ENCODE measurements at places on chromosomes 5 and 9.
A peak's percentile ranks its signal among the peaks of the same experiment; 100 is the strongest.

GRCh38 chr5:54673523-54674225 is 156.1 kb downstream of the SNX18 start:
- no peak for DNase-seq

GRCh38 chr9:110131499-110131898 is 76.5 kb downstream of the C9orf152 start:
- no peak for DNase-seq

- DNase-seq: no peak
Measured at GRCh38 chr5:30499402-30499801, 694.1 kb upstream of the CDH6 start.

- no peak for DNase-seq
Measured at GRCh38 chr9:81266674-81267073, 422.7 kb downstream of the TLE1 start.

- DNase-seq: no peak
Measured at GRCh38 chr9:126114409-126114760, 212.2 kb upstream of the MVB12B start.

DNA sequence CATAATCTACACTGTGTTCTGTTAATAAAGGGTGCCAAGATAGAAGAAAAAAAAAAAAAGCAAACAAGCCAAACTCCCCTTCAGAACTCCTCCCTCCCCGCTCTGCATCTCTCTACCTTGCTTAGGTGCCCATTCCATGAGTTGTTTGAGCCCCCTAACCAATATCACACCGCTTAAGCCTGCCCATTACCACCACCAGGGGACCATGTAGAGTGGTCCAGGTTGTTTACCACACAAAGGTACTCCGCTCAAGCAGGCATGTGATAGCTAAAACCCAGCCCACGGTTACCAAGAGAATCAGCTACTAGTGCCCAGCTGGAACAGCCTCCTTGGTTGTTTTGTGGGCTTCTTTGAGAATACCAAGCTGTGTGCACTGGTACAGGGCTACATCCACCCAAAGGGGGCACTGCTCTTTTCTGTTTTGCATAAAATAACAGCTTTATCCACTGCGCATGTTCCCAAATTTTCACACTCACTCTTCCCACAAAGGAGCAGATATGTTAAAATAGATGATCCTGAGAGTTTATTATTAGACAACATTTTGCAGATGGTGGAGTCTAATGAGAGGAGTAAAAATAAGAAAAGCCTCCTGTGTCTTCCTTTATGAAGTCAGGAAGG is 304.1 kb downstream of the DEPDC1B start:
- no peak for DNase-seq

DNA sequence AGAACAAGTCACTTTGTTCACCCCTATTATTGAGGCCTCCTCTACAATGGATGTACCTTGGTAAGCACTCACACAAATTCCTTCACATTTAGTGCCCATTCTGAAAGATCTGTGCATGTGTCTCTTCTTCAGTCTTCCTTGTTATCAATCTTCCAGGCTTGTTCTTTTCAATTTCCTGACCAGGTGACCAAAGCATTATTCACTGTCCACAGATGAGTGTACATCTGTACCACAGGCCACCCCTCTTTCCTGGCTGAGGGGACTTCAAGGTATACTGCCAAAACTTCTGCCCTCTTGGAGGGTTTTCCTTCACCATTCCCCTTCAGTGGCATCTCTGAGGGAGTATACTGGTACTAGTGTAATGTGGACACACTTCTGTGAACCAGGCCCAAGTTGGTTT is 25.5 kb upstream of the STOM start:
- DNase-seq: no peak

DNA sequence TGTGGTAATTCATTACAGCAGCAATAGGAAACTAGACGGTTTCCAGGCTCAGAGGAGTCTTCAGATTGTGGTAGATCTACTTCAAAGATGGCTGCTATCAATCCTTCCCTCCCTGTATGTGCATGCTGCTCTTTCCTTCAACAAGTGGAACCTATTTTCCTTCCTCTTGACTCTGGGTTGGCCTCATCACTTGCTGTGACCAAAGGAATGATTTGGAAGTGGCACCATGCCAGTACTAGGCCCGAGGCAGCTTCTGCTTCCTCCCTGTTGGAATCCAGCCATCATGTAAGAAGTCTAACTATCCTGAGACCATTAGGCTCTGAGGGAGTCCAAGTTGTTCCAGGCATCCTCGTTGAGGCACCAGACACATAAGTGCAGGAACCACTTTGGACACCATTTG is 46.5 kb upstream of the MCTP1 start:
- DNase-seq: no peak

GRCh38 chr9:116020146-116020545 is 133.4 kb upstream of the PAPPA start:
- DNase-seq: no peak

GRCh38 chr5:28415791-28416443 is 1377.5 kb upstream of the CDH9 start:
- no peak for DNase-seq

GRCh38 chr5:72709341-72709740 is 107.1 kb upstream of the TNPO1 start:
- DNase-seq: no peak

GRCh38 chr5:172868924-172869591 is 35.0 kb downstream of the ERGIC1 start:
- DNase-seq: no peak

DNA sequence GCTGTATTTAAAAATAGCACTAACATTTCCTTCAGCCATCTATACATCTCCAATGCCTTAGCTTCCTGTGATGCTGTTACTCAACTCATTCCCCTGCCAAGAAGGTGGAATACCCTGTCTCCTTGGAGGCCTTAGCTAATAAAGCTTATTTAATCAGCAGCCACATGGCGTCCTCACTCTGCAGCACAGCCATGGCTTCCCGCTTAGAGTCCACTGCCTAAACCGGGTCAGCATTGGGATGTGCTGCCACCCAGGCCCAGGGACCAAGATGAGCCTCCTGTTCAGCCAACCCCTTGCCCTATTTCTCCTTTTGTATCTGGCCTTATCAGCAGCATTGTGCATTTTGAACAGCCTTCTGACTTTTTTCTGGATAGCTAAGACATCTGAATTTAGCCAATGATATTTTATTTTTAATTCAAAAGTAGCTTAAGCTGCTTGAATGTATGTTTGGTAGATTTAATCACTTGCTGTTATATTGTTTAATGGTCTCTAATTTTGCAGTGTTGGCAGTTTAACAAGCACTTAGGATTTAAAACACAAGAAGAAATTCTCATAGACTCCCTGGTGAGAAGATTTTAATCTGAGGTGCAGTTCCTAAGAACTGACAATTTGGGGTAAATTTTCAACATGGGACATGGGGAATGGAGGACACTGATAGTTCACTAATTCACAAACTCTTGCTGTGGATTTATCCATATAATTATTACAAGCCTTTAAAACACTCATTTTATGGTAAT is 113.0 kb downstream of the RPS23 start:
- no peak for DNase-seq

DNA sequence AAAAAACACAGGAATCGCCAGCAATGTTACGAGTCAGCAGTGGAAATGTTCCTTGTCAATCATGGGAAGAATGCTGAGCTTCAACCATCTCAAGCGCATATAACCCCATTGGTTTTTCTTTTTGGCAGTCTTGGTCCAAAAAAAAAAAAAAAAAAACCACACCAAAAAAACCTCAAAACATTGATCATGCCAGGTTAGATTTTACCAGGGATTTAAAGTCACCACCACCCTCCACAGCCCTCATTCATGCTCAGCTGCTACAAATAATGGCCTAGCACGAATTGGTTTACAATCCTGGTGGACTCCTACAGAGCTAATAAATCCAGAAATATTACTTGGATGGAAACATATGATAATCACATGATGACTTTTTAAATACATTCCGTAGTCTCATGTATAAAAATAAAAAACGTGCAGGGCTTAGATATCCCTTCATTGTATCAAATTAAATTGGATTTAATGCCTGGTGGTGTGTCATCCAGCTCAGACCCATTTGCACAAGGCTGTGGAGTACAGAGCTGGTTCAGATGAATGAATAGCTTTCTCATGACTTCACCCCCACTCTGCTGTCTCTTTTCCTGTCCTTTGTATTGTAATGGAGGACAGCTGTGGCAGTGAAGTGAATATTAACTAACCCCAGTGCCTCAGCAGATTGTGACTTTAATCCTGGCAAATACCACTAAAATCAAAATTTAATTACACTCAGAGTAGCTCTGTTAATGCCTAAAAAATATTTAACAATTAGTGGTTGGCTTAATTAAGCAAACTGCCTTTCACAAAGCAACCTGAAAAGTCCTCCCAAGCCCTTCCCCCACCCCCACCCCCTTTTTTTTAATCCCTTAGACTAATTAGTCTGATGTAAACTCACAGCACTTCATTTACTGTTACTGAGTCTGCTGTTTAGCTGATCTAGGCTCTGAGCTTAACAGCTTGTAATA is 626.5 kb upstream of the ZNF608 start:
- DNase-seq: peak; percentile 76

DNA sequence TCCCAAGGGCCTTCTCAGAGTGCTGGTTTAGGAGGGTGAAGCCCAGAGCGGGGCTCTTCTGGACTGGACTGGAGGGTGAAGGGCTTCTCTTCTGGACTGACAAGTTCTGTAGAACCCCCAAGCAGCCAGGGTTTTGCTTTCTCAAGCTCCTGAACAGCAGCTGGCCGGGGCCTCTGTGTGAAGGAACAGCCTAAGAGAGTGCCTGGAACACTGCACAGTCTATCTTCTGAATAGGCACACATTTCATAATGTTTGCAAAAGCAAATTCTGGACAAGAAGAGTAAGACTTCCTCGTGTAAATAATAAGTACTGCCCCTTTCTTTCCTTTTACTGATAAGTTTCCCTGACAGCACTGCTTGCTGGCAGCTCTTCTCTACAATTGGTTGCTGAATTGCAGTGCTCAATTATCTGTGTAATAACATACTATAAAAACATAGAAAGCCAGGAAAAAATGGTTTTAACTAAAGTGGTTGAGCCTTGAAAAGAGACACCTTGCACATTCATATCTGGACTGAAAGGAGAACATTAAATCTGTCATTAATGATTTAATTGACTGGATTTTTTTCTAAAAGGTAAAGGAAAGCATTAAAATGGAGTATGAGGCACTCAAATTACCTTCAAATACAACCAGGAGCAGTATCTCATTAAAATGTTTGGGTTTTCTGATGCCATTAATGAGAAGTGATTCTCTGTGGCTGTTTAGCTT is 20.5 kb downstream of the MAST4 start:
- peak; percentile 40 for DNase-seq

DNA sequence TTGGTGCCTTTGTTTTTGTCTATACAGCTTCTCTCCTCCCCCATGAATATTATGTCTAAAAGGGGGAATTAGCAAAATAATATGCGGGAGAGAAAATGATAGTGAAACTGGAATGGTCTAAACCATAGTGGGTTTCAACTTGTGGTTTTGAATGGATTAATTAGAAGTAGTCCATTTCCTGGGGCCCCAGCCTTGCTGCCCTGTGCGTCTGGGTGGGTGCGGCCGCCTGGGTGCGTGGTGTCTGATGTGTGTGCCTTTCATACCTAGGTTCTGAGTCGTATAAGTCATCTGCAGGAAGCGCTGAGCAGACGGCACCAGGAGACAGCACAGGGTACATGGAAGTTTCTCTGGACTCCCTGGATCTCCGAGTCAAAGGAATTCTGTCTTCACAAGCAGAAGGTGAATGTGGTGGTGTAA is 120.0 kb upstream of the CACNA1B start:
- DNase-seq: no peak

DNA sequence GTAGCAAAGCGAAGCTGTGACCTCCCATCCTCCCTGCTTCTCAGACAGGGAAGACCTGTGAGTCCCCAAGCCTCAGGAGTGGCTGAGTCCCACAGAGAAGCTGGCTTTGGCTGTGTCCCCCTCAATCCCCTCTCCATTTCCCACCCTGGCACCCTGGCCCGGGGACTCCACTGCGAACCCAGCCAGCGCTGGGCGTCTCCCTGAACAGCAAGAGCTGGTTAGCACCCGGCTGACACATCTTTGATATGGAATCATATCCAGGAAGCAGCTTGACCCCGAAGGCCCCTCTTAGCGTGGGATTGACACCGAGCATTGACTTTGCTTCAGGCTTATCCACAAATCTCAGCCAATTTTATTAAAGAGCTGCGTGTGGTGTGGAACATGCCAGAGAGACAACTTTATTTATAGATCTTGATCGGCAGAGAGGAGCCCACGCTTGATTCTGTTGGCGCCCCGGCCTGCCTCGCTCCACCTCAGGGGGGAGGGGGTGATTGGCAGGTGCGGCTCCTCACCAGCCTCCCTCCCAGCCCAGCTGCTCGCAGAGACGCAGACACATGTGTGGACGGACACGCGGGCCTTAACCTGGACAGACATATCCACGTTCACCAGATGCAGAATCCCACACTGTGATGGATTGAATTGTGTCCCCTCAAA is 120.7 kb upstream of the MVB12B start:
- no peak for DNase-seq

GRCh38 chr5:139251695-139252288 is 41.7 kb upstream of the MATR3 start:
- no peak for DNase-seq

DNA sequence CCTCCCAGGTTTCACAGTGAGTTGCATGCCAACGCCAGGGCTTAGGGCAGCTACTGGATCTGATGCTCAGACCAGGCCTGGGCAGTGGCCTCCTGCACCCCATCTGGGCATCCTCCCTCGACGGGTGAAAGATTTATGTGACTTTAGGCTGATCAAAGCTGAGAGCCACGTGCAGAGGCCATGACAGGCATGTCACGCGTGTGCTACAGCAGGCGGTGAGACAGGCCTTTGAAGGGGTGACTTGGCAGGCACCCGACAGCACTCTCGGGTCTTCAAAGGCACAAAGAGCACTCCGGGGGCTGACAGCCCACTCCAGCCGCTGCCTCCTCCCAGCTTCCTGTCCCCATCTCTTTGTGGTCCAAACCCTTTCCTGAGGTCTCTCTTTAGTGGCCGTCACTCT is 66.2 kb downstream of the NTNG2 start:
- DNase-seq: no peak

- DNase-seq: no peak
Measured at GRCh38 chr9:131622523-131622922, 77.2 kb downstream of the PRRT1B start.

DNA sequence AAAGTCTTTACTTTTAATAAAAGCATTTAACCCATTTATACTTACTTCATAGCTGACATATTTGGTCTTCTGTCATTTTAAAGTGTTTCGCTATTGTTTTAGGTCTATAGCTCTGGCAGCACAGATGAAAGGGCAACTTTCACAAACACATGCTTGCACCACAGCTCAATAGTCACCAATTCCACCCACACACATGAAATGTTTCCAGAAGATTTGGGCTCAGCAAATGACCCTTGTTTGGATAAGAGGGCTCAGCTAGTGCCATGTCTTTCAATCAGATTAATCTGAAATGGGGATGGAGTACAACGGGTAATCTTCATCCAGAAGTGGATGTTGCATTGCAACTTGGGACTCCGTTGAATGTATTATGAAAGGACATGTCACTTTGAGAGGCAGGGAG is 176.0 kb downstream of the FGF18 start:
- no peak for DNase-seq

All from NCI-H1417 (cell line).